ENCODE measurements at places on chromosomes 11 and 22. TPM values are rescaled to one million over a fixed set of nuclear protein-coding genes. Genes with fewer than 3 reads are reported as not detected.

GRCh38 chr22:20015971-20016733 lies 471 bp downstream of the ARVCF start:
- no peak for DNase-seq

DNA sequence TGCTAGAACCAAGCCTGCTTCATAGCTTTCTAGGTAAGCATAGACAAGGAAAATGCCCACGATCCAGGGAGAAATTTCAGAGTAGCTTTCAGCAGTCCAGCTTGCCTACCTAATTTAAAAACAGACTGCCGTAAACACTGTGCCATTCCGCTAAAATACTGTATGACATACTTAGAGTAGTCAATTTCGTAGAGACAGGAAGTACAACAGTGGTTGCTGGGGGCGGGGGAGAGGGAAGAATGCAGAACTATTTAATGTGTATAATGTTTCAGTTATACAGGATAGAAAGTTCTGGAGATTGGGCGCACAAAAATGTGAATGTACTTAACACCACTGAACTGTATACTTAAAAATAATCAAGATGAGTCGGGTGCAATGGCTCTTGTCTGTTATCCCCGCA lies 56.7 kb downstream of the C11orf58 start:
- DNase-seq = no peak

GRCh38 chr11:125679397-125679796 lies 1.2 kb downstream of the ACRV1 start:
- no peak for DNase-seq

DNA sequence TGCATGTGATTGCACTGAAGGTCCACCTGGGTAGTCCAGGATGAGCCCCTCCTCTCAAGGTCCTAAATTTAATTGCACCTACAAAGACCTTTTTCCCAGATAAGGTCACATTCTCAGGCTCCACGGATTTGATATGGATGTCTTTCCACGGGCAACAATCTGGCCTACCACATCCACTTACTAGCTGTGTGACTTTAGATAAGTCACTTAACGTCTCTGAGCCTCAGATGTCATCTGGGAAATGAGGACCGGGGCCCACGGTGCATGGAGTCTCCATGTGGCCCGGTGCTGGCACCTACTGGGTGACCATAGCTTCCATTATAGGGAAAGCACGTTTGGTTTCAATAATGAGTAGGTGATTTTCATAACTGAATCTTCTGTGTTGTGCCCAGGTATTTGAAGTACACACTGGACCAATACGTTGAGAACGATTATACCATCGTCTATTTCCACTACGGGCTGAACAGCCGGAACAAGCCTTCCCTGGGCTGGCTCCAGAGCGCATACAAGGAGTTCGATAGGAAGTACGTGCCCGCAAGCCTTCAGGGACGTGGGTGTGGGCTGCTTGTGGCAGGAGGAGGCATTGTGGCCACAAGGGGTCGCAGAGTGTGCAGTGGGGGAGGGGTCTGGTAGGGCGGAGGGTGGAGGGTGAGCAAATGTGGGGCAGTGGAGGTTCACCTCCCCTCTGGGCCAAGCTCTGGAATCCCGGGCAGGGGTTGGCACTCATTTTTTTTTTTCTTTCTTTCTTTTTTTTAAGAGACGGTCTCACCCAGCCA lies 55.7 kb downstream of the ARHGAP8 start:
- DNase-seq = no peak

- DNase-seq = no peak
These were observed 149.8 kb upstream of the PITPNB start for GRCh38 chr22:28068826-28069225.

GRCh38 chr11:110795112-110795624 lies 82.9 kb upstream of the ARHGAP20 start:
- DNase-seq = no peak

DNA sequence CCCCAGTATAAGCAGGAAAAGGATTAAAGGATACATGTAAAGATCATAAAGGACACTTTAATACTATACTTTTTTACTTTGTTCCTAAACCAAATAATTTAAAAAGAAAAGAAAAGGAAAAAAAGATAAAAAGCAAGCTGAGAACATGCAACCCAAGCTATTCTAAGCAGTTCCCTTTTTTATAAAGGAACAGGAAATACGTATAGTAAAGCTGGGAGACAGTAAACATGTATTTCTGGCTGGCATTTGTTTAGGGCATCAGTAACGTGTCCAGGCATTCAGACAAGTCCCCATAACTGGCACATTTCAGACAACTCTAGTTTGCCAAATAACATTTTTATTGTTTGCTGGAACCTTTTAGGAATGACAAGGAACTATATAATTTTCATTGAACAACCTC lies 24.9 kb downstream of the BCO2 start:
- no peak for DNase-seq

- no peak for DNase-seq
These were observed 1112.4 kb downstream of the JRKL start for GRCh38 chr11:97502201-97502600.

GRCh38 chr11:114044042-114044871 lies 15.3 kb upstream of the ZBTB16 start:
- DNase-seq = no peak

GRCh38 chr11:2138431-2139122 lies 612 bp downstream of the IGF2 start:
- DNase-seq = no peak

- no peak for DNase-seq
These were observed 96.5 kb downstream of the NXPE2 start for GRCh38 chr11:114774599-114775361.

Gene LUZP2
- not detected for total RNA-seq

Gene EXPH5
- 2.4 TPM for total RNA-seq

All from tibial nerve (tissue), 4 donors.